ENCODE measurements at places on chromosomes 5 and 9.

DNA sequence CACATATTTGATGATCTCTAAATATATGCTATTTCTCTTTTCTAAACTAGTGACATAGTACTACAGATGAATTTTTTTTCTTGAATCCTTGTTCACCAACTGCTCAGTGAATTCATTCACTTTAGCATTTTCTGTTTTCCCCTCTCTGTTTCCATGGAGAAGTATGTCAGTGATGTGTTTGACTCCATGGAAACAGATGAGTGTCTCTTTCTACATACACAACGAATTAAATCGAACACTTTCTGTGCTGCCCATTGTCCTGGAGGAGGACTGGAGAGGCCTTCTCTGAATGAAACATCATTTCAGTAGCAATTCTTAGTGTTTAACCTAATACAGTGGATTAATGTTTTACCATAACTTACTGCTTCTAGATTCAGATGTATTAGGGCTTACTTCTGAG is 9.5 kb downstream of the INVS start:
- peak; percentile 3 for DNase-seq

- DNase-seq, result no peak
Observed at GRCh38 chr5:111737716-111738115, 19.3 kb downstream of the NREP start.

GRCh38 chr5:145903867-145904266 is 31.1 kb upstream of the GRXCR2 start:
- no peak for DNase-seq

- no peak for DNase-seq
Observed at GRCh38 chr5:87136096-87136495, 131.6 kb upstream of the RASA1 start.

GRCh38 chr9:22512495-22512894 is 65.9 kb downstream of the DMRTA1 start:
- DNase-seq, result no peak

GRCh38 chr9:35649431-35650340 is 1.0 kb downstream of the SIT1 start:
- DNase-seq, result no peak

- no peak for DNase-seq
Observed at GRCh38 chr5:145903113-145903512, 30.3 kb upstream of the GRXCR2 start.

- no peak for DNase-seq
Observed at GRCh38 chr9:93264338-93265125, 80.6 kb downstream of the WNK2 start.

- DNase-seq, result no peak
Observed at GRCh38 chr5:142059304-142059940, 46.6 kb upstream of the GNPDA1 start.

DNA sequence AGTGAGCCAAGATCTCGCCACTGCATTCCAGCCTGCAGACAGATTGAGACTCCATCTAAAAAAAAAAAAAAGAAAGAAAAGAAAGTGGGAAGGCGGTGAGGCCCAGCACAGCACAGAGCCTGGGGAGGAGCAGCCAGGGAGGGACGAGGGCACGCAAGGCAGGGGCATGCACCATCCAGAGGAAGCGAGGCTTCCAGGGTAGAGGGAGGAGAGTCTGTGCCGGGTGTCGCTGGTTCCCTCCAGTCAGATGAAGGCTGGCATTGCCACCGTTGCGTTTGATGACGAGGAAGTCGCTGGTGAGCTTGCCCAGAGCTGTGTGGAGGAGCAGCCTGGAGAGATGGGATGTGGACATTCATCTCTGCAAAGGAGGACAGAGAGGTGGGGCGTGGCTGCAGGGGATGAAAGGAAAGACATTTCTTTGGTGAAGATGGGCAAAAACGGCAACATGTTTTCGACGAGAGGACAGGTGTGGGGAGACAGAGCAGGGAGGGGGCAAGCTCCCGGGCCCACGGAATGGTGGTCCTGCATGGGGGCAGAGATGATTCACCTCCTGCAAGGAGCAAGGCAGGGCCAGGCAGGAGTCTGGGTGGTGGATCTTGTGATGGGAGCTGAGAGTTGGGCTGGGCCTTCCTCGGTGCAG is 18.6 kb upstream of the OLFM1 start:
- no peak for DNase-seq

DNA sequence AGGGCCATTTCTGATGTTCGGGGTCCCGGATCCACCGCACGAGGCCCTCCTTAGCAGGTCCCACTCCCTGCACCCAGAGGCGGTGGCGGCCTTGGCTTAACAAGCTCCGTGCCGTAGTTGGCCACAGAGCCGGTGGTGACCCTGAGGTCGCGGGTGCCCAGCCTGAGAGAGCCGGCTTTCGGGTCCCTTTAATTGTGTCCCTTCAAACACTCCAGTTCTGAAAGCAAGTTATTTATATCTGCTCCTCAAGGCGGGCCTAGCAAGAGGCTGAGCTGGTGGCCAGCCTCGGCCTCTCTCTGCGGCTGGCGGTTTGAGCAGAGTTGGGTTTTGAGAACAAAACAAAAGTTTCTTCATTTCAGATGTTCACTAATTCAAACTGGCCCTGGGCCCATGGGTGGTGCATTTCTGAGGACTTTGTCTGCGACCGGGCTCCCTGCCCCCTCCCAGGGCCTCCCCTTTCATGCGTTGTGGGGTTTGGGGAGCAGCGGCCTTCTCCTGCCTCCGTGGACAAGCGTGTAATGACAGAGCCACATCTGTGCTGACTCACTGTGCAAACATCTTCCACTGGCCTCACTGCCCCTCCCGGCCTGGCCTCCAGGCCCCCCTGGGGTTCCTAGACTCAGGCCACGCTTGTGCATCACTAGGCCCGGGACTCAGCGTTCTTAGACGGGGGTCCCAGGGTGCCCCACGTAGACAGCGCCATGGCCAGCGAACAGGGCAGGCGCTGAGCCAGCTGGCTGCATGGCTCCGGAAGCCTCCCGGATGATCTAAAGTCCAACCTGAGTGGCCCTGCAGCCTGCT is 49.4 kb upstream of the COL5A1 start:
- no peak for DNase-seq

DNA sequence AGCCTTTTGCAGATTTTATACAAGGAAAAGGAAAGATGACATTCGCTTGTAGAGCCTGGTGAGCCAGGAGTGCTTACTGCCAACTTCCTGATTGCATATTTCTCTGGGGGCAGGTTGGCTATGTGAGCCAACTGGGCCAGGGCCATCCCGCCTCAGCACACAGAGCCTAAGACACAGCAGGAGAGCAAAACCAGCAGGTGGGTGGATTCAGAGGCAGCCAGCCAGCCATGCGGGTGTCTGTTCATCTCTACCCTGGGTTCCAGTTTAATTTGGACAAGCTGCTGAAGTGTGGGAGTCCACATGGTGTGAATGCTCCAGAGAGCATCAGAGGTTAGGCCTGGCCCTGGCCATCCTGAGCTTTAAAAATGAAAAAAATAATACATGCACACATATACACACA is 291.4 kb downstream of the ARHGEF28 start:
- peak; percentile 89 for DNase-seq

- DNase-seq, result no peak
Observed at GRCh38 chr9:131275332-131276093, 797 bp downstream of the FAM78A start.

DNA sequence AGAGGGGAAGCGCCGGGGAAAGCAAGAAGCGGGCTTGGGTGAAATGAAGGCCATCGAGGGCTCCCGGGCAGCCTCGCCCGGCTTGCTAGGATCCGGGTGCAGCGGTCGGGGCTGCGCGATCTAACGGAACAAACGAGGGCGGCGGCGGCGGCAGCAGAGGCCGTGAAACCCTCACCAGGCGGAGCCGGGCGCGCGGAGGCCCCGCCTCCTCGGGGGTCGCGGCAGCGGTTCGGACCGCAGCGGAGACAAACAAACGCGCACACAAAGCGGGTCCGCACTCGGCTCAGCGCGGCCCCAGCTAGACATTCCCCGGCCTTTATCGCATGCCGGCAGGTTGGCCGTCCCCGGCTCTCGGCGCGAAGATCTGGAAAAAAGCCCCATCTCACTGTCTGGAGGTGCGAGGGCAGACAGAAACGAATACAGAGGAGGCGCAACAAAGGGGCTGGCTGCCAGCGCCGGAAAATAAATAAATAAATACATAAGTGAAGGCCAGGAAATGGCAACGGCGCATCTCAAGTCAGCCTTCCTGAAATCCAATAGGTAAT is 10.5 kb upstream of the TRIM36 start:
- peak; percentile 63 for DNase-seq

DNA sequence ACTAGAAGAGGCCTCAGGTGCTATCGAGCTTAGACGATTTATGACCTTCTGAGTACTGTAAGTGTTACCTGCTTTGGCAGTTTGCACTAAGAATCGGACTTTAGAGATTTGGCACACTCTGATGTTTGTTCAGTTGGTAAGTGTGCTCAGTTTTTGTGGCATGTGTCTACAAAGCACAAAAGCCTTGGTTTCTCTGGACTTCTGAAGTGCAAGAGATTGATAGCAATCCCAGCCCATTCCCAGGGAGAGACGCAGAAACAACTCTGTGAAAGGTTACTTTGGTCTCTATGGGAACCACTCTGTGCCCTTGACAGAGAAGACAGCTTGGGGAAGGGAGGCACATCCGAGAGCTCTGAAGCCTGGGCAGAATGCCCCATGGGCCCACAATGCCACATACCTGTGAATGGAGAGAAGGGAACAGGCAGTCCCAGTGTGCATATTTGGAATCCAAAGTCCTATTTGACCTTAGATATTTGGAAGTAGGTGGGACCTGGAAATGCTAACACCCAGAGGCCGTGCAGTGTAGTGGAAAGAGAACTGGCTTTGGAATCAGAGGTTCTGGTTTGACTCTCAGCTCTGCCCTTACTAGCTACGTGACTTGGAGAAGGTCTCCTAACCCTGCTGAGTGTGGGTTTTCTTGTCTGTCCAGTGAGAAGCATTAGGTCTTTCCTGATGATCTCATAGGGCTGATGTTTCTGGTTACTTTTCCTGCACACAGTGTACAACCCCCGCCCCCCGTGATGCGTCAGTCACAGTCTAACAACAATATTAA is 194.3 kb upstream of the VLDLR start:
- peak; percentile 80 for DNase-seq

- no peak for DNase-seq
Observed at GRCh38 chr5:133368916-133369783, 243.2 kb downstream of the FSTL4 start.

- no peak for DNase-seq
Observed at GRCh38 chr5:52987711-52988331, 1.3 kb upstream of the ITGA2 start.

DNA sequence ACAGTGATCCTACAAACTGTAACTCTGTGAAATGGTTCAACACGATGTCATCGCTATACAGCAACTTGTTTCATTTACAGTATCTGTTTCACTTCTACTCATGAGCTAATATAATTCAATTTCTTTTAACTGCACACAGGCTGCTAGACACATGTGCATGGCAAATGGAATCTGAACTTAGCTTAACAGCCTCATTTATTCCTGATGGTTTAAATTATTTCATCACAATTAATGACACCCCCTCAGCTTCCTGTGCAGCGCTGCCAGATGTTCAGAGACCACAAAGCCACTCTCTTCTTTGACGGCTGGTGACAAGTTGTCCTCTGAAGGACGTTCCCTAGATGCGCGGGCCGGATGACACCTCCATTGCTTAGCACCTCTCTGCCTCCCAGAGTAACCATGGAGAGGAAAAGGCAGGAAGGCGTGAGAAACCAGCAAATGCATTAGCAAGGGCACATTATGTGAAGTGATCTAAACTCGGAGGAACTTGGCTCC is 191.1 kb downstream of the BNC2 start:
- DNase-seq, result no peak

- no peak for DNase-seq
Observed at GRCh38 chr5:154766558-154767281, 11.5 kb downstream of the LARP1 start.

DNA sequence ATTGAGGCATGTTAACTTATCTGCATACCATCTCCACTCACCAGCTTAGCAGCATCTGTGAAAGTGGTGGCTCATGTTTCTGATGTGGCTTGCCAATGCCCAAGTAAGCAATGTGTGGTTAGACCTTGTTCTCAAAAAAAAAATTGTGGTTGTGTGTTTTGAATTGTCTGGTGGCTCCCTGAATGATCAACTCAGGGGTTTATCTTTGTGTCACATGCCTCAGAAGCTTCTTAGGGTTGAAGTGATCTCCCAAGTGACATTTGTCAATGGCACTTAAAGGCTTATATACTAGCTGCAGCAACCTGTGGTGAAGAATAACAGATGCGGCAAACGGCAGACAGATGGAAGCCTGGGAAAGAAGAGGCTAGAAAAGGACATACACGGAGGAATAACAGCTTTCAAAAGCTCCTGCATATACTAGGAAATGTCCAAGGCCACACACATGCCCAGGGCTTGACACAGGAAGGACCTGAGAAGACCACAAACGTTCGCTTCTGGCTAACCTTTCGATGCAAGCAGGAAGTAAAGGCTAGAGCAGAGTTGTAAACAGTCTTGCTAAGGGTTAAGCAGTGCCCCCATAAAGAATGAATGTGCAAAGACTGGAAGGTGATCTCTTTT is 42.2 kb upstream of the FSD1L start:
- DNase-seq, result no peak

DNA sequence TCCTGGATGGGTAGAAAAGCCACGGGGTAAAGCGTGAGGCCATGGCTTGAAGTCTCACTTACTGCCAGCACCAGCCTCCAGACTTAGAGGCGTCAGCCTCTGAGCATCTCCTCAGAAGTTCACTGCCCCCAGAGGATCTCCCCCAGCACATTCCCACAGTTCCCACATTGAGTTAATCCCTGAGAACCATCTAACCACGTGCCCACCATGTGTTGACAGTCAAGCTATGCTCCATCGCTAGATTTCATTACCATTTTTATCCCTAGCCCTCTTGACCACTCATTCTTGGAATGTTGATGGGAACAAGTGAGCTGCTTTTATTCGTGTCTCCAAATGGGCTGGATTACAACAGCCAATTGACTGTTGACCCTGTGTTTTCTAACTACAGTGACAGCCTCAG is 283.3 kb upstream of the IRX1 start:
- no peak for DNase-seq

GRCh38 chr5:58022055-58022454 is 437.8 kb downstream of the PLK2 start:
- no peak for DNase-seq

GRCh38 chr5:2265341-2265740 is 382.6 kb upstream of the IRX4 start:
- no peak for DNase-seq

- DNase-seq, result no peak
Observed at GRCh38 chr9:122656378-122656777, 1.0 kb downstream of the OR1B1 start.

DNA sequence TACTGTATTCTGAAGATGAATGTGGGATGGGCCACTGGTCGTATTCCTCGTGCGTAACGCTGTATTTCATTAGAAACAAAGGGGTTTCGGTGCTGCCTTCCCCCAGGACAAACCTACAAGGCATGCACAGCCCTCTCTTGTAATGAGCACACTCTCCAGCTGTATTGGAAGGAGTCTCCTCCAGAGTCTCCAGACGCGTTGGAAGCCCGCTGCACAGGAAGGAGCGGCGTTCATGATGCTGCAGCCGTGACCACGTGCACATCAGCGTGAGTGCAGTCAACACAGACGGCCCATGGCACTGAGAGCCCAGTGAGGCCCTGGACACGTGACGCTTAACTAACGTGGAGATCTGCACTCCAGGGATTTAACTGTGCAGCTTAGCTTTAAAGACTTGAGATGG is 209.0 kb upstream of the IRX1 start:
- no peak for DNase-seq
